Fibroblast of upper back skin (primary cell): ENCODE measurements at places on chromosomes 3 and 15.

GRCh38 chr3:172525116-172525613 lies 1.9 kb upstream of the TNFSF10 start:
- DNase-seq = no peak

DNA sequence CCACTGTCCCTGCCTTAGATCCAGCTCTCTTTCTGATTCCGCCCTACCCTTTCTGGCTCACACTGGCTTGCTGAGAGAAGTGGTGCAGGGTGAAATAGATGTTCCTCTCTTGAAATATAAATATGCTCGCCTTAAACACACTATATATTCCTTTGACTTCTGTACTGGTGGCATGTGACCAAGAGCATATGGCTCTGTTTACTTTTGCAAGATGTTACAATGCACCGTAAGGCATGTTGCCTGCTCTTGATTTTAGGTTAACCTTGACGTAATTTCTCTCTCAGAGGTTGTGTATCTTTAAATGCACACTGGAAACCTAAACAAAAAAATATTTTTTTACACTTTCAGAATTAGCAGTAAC lies 749 bp downstream of the RSRC1 start:
- DNase-seq = no peak

GRCh38 chr3:39082666-39083313 lies 24.6 kb downstream of the GORASP1 start:
- no peak for DNase-seq

DNA sequence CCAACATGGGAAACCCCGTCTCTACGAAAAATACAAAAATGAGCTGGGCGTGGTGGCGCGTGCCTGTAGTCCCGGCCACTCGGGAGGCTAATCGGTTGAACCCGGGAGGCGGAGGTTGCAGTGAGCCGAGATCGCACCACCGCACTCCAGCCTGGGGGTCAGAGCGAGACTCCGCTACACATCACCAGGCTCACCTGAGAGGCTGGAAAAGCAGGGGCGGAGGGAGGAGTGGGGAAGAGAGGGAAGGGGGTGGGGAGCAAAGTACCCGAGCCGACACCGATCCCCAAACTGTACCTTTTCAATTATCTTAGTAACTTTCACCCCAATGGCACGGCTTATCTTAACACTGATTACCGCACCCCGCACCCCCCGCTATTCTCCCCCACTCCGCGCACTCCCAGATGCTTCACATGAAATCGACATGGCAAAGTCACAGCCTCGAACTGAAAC lies 46.4 kb upstream of the SYNM start:
- DNase-seq = no peak
